NCI-H1092 (cell line): ENCODE measurements at places on chromosomes 12 and 14.

GRCh38 chr12:64618953-64619590 lies 8.8 kb downstream of the RASSF3 start:
- DNase-seq, result no peak

DNA sequence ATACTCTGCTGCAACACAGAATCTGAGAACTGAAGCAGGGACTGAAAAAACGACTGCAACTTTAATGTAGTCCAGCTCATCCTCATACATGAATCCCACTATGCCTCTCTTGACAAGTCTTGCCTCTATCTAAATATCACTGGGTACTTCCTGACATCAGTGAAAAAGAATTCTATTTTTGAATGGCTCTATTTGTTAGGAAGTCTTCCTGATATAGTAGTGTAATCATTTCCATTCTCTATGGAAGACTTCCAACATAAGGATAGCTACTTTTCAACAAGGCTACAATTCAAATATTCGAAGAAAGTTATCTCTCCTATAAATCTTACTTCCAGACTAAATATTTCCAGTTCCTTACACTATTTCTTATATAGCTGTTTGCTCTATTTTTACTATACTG lies 167.5 kb downstream of the MDGA2 start:
- DNase-seq, result no peak

DNA sequence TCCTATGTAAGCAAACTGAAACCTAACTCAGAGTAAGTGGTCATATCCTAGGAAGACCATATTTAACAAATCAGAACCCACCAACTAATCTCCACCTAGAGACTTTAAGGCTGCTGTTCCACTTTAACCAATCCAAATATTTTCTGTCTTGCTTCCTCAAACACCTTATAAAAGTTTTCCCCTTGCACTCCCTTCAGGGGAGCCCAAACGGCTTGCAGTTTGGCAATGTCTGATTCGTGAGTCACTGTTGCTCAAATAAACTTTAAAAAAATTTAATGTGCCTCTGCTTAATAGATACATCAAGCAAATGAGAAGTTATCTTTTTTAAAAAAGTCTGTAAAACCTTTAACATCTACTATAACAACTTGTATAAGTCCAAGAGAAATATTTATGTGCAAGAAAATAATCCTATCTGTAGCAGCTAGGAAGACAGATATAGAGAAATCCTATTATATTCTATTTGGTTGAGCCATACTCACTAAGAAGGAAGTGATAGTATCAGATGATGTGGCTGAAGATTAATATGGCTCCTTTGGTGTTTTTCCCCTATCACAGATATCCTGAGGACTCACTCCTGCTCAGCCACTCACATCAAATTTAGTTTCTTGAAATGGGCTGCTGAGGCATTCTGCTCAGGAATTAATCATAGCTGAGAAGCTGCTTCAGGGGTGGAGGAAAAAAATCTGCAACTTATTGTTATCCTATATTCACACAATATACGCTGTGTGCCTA lies 65.1 kb upstream of the DUSP6 start:
- DNase-seq, result no peak

DNA sequence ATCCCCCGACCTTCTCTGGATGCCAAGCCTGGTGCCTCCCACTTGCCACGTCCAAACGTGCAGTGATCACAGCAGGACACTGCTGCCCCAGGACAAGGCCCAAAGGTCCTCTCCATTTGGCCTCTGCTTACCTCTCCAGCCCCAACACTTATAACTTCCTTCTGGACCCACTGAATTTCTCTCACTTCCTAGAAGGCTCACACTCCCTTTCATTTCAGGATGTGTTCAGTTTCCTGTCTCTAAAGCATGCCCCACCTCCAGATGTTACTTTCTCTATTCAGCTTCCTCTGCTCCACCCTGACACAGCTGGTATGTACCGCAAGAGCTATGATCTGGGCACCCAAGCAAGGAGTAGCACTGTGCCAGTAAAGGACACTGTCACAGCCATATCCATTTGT lies 33.0 kb downstream of the CDKL1 start:
- DNase-seq, result no peak
